Activated CD4-positive, alpha-beta T cell treated with anti-CD3 and anti-CD28 coated beads, Interleukin-2, amount 10 ng/mL, durations not matched to agents 24 days and 14 days (primary cell): ENCODE measurements at places on chromosomes 13 and 19. TPM values are rescaled to one million over a fixed set of nuclear protein-coding genes. Genes with fewer than 3 reads are reported as not detected.

- H3K4me1 ChIP-seq, result peaks cover 8% of the 10 kb centered on the region
- H3K4me3 ChIP-seq, result peak overlapping the region; percentile 96
- H3K27ac ChIP-seq, result peak overlapping the region; percentile 82
- H3K27me3 ChIP-seq, result no peaks in the 10 kb centered on the region
Observed at GRCh38 chr19:20051841-20052768, 12.8 kb upstream of the ZNF682 start.

DNA sequence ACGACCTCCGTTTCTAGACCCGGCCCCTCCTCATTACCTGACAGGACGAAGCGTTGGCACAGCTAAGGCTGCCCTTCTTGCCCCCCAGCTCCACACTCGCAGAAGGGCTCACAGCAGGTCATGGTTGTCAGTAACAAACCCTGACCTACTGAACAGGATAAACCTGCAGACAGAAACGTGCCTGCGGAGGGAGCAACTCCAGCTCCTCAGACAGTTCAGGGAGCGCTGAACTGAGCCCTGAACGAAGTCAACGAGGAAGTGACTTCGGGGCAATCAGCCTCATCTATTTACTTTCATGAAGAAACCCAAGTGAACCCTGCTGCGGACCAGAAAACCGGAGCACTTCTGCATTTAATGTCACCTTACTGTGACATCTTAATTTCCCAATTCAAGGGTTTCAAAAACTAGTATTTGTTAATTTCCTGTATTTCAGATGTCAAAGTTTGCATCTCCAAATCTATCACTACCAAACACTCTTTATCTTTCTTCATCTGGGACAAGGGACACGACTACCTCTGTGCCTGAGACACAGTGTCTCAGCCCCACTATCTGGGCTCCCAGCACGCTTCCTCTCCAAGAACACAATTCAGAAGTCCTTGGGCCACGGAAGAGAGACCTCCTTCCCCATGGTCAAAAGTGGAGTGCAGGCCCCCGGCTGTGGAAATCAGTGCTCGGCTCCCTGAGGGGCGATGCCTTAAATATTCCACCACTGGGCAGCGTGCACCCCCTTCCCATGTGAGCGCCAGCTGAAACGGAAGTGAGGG, 40.2 kb downstream of the CARS2 start:
- H3K4me3 ChIP-seq, result no peak overlapping the region
- H3K4me1 ChIP-seq, result peaks cover 1% of the 10 kb centered on the region
- no peaks in the 10 kb centered on the region for H3K27me3 ChIP-seq
- DNase-seq, result no peak

DNA sequence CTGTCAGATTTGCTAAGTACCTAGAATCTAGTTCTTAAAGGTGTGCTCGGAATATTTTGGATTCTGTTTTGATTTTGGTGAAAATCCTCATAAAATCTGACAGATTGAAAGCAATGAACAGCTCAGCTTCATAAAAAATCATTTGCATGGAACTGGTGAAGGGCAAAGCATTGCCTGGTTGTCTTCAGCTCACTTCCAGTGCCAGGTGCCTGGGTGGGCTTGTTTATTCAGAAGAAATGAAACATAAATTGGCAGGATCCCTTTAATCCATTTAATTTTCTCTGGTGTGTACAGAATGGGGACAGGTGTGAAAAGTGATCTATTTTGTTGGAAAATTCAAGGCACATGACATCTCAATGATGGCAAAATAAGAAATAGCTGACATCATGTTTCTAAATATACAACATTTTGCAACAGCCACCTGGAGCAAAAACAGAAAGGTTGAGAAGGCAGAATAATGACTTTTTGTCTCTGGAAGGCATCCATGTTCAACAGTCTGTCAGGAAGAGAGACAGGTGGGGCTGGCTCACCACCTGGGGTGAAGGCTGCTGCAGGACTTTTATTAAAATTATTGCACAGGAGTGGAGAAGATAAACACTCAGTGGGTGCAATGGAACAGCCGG, 52.2 kb downstream of the RFC3 start:
- DNase-seq, result no peak
- H3K27me3 ChIP-seq, result no peaks in the 10 kb centered on the region
- H3K4me3 ChIP-seq, result no peak overlapping the region
- H3K27ac ChIP-seq, result no peak overlapping the region
- peaks cover 1% of the 10 kb centered on the region for H3K36me3 ChIP-seq
- H3K4me1 ChIP-seq, result no peaks in the 10 kb centered on the region

GRCh38 chr13:111944171-111944583, 122.8 kb upstream of the SOX1 start:
- no peaks in the 10 kb centered on the region for H3K4me1 ChIP-seq
- H3K27ac ChIP-seq, result no peak overlapping the region
- H3K27me3 ChIP-seq, result no peaks in the 10 kb centered on the region

DNA sequence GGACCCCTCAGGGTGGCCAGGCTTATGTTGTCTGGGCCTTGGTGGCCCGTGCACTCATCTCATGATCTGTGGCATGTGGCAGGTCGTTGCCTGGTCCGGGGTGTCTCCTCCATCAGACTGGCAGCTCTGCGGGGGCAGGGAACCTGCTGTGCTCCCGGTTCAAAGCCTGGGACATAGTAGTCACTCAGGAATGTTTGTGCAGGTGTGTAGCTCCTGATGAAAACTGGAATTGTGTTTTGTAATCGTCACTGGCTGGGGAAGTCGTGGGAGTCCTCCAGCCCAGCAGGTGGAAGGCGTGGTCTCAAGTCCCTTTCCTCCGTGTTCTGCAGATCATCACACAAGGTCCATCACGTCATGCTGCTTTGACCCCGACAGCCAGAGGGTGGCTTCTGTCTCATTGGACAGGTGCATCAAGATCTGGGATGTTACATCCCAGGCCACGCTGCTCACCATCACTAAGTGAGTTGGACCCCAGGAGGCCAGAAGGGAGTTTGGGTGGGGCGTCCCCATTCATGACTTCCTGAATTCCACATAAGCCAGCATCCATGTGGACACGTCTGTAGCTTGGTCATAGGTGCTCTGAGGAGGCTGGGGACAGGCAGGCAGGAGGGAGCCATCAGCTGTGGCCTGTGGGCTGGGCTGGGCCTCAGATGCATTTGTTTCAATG, 19.1 kb downstream of the WDR88 start:
- no peaks in the 10 kb centered on the region for H3K36me3 ChIP-seq
- no peaks in the 10 kb centered on the region for H3K4me1 ChIP-seq
- no peak for DNase-seq
- H3K27ac ChIP-seq, result no peak overlapping the region

- peaks cover 2% of the 10 kb centered on the region for H3K4me1 ChIP-seq
- no peaks in the 10 kb centered on the region for H3K36me3 ChIP-seq
- H3K27me3 ChIP-seq, result peaks cover 35% of the 10 kb centered on the region
- no peak for DNase-seq
- peak overlapping the region; percentile 11 for H3K4me3 ChIP-seq
- H3K27ac ChIP-seq, result no peak overlapping the region
Observed at GRCh38 chr19:33063356-33063752, 1.3 kb downstream of the RHPN2 start.

DNA sequence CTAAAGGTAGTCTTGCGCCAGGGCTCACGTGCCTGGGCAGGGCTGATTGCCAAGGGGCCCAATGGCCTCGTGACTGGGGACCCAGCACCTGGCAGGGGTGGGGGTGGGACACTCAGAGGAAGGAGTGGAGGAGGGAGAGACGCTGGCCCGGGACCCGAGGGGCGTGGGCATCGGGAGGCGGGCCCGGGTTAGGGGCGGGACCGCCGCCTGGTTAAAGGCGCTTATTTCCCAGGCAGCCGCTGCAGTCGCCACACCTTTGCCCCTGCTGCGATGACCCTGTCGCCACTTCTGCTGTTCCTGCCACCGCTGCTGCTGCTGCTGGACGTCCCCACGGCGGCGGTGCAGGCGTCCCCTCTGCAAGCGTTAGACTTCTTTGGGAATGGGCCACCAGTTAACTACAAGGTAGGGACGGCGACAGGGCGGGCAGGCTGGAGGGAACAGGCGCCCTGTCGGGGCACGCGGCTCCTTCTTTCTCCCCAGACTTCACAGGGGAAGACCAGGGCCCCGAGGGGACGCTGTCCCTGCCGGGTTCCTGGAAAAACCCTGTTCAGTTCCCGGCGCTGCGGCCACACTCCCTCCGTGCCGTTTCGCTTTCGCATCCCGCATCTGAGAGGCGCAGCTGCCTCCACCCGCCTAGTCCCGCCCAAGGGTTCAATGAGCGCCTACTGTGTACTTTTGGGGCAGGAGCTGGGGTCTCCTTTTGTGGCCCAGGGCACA, at the start of gene IFI30:
Gene IFI30 (plus strand): TSS at position 242 of the 717 bp plus-strand sequence. CDS start 29 bp downstream, at position 271.
- H3K27ac ChIP-seq, result peak within 1 kb of the TSS; percentile 85
- peak; percentile 92 for DNase-seq
- H3K36me3 ChIP-seq, result peaks cover 33% of the 10 kb centered on the region
- peak within 1 kb of the TSS; percentile 89 for H3K4me3 ChIP-seq
- peaks cover 23% of the 10 kb centered on the region for H3K4me1 ChIP-seq

GRCh38 chr13:48816700-48817099, 159.0 kb upstream of the FNDC3A start:
- no peak overlapping the region for H3K27ac ChIP-seq
- H3K36me3 ChIP-seq, result no peaks in the 10 kb centered on the region
- H3K4me3 ChIP-seq, result peak overlapping the region; percentile 43
- peaks cover 6% of the 10 kb centered on the region for H3K27me3 ChIP-seq
- H3K4me1 ChIP-seq, result peaks cover 10% of the 10 kb centered on the region

- no peaks in the 10 kb centered on the region for H3K36me3 ChIP-seq
- H3K4me1 ChIP-seq, result no peaks in the 10 kb centered on the region
- DNase-seq, result no peak
Observed at GRCh38 chr13:109154966-109155761, 525.8 kb downstream of the MYO16 start.

- H3K4me3 ChIP-seq, result no peak overlapping the region
- no peaks in the 10 kb centered on the region for H3K36me3 ChIP-seq
- H3K27ac ChIP-seq, result no peak overlapping the region
- DNase-seq, result no peak
- H3K4me1 ChIP-seq, result peaks cover 9% of the 10 kb centered on the region
- peaks cover 10% of the 10 kb centered on the region for H3K27me3 ChIP-seq
Observed at GRCh38 chr19:44681992-44682790, 10.9 kb downstream of the CEACAM19 start.

FGF21 gene
- not detected in 2 replicates for total RNA-seq

MISP gene
- not detected in 2 replicates for total RNA-seq

TEX101 gene
- not detected in 2 replicates for total RNA-seq

UFM1 gene
- 63.5 and 69.4 TPM in 2 replicates for total RNA-seq

EHD2 gene
- total RNA-seq, result 0.49 and 1.2 TPM in 2 replicates

SPACA4 gene
- not detected in 2 replicates for total RNA-seq

VSTM2B gene
- not detected in 2 replicates for total RNA-seq

ZNF540 gene
- total RNA-seq, result 0.38 and 0.49 TPM in 2 replicates

CD37 gene
- total RNA-seq, result 131 and 134 TPM in 2 replicates

KIR3DL2 gene
- total RNA-seq, result 0.47 and 0.52 TPM in 2 replicates

ICAM5 gene
- 3.0 and 3.8 TPM in 2 replicates for total RNA-seq

ZNF345 gene
- 2.8 and 4.2 TPM in 2 replicates for total RNA-seq

C13orf42 gene
- not detected in 2 replicates for total RNA-seq

KASH5 gene
- total RNA-seq, result 0.24 TPM in 1 of 2 replicates, not detected in the other
